ENCODE measurements at places on chromosomes 7 and 10.

DNA sequence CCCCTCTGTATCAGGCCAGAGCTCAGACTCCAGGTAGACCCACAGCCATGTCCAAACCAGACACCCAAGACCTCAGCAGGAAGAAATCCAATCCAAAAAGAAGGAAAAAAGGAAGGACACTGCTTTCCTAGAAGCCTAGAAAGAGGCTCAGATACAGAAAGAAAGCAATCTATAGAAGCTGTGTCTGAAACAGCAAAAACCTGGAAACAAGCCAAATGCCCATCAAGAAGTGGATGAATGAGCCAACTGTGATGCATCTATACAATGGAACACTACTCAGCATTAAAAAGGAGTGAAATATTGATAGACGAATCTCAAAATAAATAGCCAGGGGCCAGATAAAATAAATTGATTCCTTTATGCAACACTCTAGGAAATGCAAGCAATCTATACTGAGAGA lies 31.6 kb downstream of the GRB10 start:
- DNase-seq: no peak

DNA sequence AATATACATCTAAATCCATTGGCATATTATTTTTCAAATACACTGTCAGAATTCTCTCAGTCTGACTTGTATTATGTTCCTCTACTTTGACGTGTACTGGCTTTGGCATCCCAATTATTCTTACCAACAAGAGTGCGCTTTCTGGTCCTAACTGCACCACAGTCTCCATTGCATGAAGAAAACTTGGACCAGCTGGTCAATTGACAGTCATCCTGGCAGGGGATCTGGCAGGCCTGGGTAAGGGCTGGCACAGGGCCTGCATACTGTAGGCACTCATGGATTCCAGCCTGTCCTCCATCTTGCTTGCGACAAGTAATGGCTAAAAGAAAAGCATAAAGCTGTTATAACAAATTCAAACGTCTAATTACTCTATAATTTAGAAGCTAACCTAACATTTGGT lies 384.9 kb downstream of the THSD7A start:
- no peak for DNase-seq

DNA sequence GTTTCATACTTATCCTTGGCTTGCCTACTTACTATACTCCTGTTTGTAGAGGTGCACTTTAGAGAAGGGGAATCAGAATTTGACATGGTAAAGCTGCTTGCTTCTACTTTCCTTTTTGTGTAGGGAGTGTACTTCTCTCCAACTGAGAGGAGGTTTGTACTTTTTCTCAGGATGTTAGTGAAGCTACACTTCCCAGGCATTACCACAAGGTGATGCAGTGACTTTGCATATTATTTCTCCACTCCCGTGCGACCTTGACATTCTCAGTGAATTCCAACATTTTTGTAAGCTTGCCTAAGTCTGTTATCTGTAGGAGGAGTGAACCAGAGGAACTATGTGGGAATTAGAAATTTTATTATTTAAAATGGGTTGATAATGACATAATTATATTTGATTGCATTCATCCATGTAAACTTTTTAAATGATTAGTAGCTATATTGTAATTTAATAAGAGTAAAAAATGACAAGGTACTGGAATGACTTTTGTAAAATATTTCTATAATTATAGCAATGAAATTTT lies 5.2 kb downstream of the TAX1BP1 start:
- no peak for DNase-seq

GRCh38 chr7:63071920-63072319 lies 926.7 kb upstream of the ZNF722 start:
- DNase-seq: no peak

- no peak for DNase-seq
Measured at GRCh38 chr7:19249281-19249680, 104.1 kb upstream of the FERD3L start.

GRCh38 chr7:151058781-151059366 lies 515 bp upstream of the SLC4A2 start:
- no peak for DNase-seq

DNA sequence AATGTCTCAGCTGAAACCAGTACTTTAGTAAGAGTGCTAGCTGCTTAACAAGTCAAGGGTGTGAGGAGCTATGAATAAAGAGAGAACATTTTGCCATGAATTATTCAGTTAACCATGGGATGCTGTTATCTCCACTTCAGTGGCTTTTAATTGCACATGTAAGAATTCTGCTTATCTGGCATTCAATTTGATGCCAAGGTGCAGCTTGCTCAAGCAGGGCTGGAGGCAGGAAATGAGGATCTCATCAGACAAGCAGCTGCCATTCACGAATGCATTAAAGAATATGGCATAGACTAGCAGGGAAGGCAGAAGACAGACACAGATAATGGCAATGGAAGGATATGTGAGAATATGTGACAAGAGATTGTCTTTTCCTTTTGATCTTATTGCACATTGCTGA lies 697.8 kb downstream of the NRG3 start:
- no peak for DNase-seq

- no peak for DNase-seq
Measured at GRCh38 chr7:16265863-16266458, 155.4 kb downstream of the CRPPA start.

- DNase-seq: no peak
Measured at GRCh38 chr7:91644256-91644655, 236.2 kb downstream of the MTERF1 start.

DNA sequence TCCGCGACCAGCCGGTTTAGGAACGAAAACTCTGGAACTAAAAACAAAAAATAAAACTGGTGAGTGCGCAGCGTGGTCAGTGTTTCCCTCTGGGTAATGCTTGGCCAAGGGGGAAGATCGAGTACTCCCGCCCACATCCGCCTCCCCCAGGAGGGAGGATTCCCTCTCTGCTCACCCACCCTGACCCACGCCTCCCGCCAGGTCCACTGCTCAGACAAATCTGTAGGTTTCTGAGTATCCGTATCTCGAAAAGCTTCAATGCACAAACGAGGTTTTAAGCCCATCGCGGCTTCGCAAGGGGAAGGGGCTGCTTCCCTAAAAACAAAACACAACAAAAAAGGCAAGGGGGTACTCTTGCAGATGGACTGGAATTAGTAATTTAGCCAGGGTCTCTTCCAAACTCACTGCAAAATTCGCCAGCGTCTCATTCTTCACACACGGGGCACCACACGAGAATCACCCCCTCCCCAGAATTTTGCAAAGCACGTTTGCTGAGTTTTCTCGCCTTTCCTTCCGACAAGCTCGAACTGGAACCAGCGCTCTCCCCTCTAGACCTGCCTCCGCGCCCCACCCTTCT lies 75.2 kb downstream of the INSIG1 start:
- DNase-seq: no peak

GRCh38 chr7:117012696-117013095 lies 59.4 kb downstream of the ST7 start:
- no peak for DNase-seq

- DNase-seq: no peak
Measured at GRCh38 chr10:128908099-128908498, 558.9 kb upstream of the MGMT start.

DNA sequence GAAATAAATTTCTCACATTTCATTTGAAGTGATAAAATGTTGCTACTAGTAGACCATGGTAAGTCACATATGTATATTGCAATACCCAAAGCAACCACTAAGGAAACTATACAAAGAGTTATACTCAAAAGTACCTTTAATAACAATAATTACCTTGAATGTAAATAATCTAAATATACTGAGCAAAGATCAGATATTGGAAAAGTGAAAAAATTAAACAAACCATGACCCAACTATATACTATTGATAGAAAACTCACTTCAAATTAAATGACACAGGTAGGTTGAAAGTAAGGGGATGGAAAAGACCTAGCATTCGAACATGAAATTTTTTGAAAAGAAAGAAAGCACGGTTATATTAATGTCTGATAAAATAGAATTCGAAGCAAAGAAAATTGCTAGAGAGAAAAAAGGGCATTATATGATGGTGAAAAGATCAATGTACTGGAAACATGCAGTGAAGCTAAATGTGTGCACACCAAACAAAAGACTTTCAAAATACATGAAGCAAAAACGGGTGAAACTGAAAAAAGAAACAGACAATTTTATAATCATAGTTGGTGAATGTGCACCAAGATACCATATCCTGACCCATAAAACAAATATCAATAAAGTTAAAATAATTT lies 29.1 kb downstream of the TFPI2 start:
- DNase-seq: no peak

- no peak for DNase-seq
Measured at GRCh38 chr7:16698200-16698905, 52.4 kb downstream of the BZW2 start.

- DNase-seq: no peak
Measured at GRCh38 chr10:30868611-30869010, 163.1 kb downstream of the ZNF438 start.

DNA sequence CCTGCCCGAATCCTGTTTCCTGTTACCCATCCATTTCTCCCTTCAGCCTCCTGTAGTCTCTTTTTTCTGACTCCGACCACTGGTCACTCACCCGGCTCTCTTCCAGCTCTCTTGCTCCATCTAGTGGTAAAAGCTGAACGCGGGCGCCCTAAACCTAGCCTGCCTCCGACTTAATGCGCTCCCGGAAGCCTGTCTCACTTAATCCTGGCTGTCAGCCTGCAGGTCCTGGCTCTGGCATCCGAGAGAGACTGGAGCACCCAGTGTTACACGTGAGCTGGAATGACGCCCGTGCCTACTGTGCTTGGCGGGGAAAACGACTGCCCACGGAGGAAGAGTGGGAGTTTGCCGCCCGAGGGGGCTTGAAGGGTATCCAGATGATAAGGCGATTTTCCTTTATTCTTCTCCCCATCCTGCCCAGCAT lies 10.3 kb downstream of the SUMF2 start:
- peak; percentile 25 for DNase-seq

DNA sequence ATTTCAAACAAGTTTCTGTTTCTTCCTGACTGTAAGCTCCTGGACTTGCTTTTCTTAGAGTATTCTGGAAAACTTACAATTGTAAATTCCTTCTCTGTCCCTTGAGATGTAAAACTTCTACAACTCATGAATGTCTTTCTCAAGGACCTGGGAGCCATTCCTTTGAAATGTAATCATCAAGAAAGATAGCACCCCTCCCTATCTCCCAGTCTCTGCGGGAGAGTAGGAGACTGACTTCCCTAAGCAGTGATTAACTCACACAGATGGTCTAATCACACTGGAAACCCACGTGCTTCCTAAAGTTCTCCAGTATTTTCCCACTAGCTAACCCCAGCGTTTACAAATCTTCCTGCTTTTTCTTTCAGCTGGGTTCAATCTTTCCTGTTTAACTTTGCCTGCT lies 549.4 kb downstream of the SORCS1 start:
- DNase-seq: no peak

GRCh38 chr10:44032216-44032615 lies 352.7 kb downstream of the CXCL12 start:
- no peak for DNase-seq

DNA sequence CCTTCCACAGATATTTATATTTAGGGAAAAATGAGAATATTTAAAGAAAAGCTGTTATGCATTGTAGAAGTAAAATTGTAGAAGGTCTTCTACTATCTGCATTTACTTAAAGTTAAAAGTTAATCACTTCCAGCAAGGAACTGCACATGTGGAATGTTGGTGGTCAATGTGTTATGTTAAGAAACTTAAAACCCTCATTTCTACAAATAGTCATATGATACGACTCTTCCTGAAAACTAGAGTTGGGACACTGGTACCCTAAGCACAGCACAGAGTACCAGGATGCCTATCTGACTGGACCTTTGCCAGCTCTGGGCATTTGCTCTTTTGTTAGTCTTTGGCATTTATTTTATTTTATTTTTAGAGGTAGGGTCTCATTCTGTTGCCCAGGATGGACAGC lies 524.2 kb upstream of the GALNT17 start:
- no peak for DNase-seq

GRCh38 chr7:105014693-105015389 lies 836 bp downstream of the KMT2E start:
- peak; percentile 17 for DNase-seq
